ENCODE measurements at places on chromosomes 6 and 20. TPM values are rescaled to one million over a fixed set of nuclear protein-coding genes. Genes with fewer than 3 reads are reported as not detected.
A peak's percentile ranks its signal among the peaks of the same experiment; 100 is the strongest.

DNA sequence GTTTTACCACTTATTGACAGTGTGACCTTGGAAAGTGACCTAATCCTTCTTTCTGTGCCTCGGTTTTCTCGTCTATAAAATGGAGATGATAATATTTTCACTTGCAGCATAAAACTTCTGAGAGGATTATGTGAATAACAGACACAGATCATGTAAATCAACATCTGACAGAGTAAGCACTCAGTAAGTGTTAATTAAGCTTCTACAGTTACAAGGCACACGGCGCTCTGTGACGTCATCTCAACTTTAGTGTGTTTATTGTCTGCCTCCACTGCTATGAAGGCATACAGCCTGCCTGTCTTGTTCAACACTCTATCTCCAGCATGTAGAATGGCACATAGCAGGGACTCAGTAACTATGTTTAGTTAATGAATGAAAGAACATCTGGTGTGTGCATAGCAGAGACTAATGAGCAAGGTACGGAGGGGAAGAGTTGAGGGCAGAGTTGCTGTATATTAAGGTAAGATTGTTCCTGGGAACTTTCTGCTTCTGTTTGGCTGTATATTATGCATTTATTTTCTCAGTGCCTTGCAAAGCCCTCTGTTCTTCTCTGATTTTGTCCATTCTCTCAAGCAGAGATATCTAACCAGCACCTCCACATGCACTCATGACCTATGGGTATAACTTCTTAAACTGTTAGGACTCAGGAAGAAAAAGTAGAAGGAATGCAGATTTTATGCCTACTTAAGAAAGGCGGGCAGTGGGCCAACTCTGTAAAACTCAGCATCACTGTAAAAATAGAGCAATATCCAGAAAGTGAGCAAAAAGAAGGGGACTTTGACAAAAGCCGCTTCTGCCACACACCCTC, 66.4 kb upstream of the STMND1 start:
- DNase-seq: no peak
- no peak overlapping the region for H3K27ac ChIP-seq
- H3K4me1 ChIP-seq: no peaks in the 10 kb centered on the region
- no peaks in the 10 kb centered on the region for H3K36me3 ChIP-seq
- no peaks in the 10 kb centered on the region for H3K27me3 ChIP-seq

DNA sequence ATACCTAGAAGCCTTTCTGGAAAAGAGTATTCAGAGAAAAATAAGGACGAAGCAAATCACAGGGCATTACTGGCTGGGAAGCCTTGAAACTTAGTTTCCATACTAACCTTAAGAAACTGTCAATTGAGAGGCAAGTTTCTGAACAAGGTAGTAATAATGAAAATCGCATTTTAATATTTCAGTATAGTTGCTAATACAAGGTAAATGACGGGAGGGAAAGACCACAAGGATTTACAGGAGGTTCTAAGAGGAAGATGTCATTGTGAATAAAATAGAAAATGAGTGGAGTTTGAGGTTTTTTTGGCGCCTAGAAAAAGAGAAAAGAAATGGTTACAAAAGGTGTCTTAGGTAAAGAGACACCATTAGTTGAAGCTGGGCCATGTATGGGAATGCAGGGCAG, 53.9 kb upstream of the AIG1 start:
- no peaks in the 10 kb centered on the region for H3K4me1 ChIP-seq
- H3K36me3 ChIP-seq: no peaks in the 10 kb centered on the region
- H3K27me3 ChIP-seq: no peaks in the 10 kb centered on the region
- H3K4me3 ChIP-seq: no peak overlapping the region

Gene KIAA0408
- total RNA-seq: 4.1 TPM

- H3K27ac ChIP-seq: no peak overlapping the region
- H3K4me1 ChIP-seq: no peaks in the 10 kb centered on the region
- no peaks in the 10 kb centered on the region for H3K27me3 ChIP-seq
- no peak overlapping the region for H3K4me3 ChIP-seq
- no peak for DNase-seq
- no peaks in the 10 kb centered on the region for H3K36me3 ChIP-seq
Measured at GRCh38 chr6:139522511-139523220, 148.2 kb upstream of the CITED2 start.

Gene NOL4L
- total RNA-seq: 100.0 TPM

GRCh38 chr20:25073544-25073943, 8.4 kb downstream of the VSX1 start:
- H3K27ac ChIP-seq: no peak overlapping the region
- no peak overlapping the region for H3K4me3 ChIP-seq
- no peaks in the 10 kb centered on the region for H3K27me3 ChIP-seq
- no peaks in the 10 kb centered on the region for H3K4me1 ChIP-seq
- H3K36me3 ChIP-seq: no peaks in the 10 kb centered on the region
- DNase-seq: peak; percentile 64

DNA sequence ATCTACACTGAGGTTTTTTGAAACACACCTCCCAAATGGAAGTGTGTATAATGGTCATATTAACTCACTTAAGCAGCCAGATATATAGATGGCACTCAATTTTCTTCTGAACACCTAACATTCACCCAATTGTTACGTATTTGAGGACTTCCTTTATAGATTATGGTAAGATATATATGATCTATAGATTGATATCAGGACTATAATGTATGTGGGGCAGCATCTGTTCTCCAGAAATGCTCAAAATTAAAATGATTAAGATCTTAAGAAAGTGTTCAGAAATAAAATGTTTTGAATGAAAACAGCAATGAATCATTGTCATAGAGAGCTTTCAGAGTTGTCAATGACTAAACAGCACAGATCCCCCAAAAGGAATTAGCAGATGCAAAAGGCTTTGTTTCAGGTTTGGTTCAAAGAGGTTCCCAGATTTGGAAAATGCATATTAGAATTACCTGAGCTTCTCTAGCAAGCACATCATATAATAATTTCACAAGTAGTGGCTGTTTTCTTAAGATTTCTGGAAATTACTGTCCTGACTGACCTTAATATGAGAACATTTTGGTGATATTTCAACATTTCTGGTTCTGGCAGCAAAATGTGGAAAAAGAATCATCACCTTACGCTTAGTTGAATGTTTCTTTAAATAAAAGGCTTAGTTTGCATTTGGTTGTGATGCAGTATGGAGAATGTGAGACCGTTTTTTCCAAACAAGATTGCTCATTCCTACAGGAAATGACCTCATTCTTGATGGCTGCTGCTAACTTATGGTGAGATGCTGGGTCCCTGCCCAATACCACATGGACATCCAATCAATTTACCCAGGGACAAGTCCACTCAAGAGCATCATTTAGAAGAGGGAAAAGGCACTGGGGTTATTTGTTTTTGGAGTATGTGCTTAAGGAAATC, 31.5 kb downstream of the TRAF3IP2 start:
- DNase-seq: no peak
- H3K27me3 ChIP-seq: no peaks in the 10 kb centered on the region
- H3K27ac ChIP-seq: no peak overlapping the region
- H3K4me3 ChIP-seq: no peak overlapping the region
- H3K36me3 ChIP-seq: no peaks in the 10 kb centered on the region

DNA sequence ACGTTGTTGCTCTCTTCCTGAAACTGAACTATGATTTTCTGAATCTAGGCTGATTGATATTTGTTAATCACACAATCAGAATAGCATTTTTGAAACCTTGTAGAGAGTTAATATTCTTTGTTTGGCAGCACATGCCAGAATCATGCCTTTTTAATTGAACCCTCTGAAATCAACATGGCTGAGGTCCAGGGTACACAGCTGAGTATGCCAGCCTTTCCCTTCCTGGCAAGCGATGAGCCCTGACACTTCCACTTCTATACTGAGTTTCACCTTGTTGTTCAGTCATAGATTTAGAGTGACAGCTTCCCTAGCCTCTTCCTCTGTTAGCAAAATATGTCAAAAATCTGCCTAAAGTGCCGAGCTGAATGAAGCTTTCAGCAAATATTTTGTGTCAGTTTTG, 6.8 kb downstream of the HDDC2 start:
- no peak for DNase-seq
- H3K27me3 ChIP-seq: no peaks in the 10 kb centered on the region
- no peaks in the 10 kb centered on the region for H3K4me1 ChIP-seq
- H3K36me3 ChIP-seq: no peaks in the 10 kb centered on the region
- no peak overlapping the region for H3K4me3 ChIP-seq

- no peak overlapping the region for H3K27ac ChIP-seq
- no peaks in the 10 kb centered on the region for H3K27me3 ChIP-seq
- DNase-seq: no peak
Measured at GRCh38 chr6:3282476-3283236, 23.9 kb downstream of the PSMG4 start.

Gene OCSTAMP
- 0.56 TPM for total RNA-seq

GRCh38 chr20:59455402-59456341, 148.7 kb upstream of the PHACTR3 start:
- H3K4me1 ChIP-seq: peaks cover 18% of the 10 kb centered on the region
- peak; percentile 91 for DNase-seq
- no peak overlapping the region for H3K4me3 ChIP-seq
- peak overlapping the region; percentile 83 for H3K27ac ChIP-seq
- H3K27me3 ChIP-seq: no peaks in the 10 kb centered on the region

- DNase-seq: no peak
- H3K27me3 ChIP-seq: no peaks in the 10 kb centered on the region
- H3K4me1 ChIP-seq: no peaks in the 10 kb centered on the region
Measured at GRCh38 chr6:80197474-80197873, 91.0 kb downstream of the BCKDHB start.

DNA sequence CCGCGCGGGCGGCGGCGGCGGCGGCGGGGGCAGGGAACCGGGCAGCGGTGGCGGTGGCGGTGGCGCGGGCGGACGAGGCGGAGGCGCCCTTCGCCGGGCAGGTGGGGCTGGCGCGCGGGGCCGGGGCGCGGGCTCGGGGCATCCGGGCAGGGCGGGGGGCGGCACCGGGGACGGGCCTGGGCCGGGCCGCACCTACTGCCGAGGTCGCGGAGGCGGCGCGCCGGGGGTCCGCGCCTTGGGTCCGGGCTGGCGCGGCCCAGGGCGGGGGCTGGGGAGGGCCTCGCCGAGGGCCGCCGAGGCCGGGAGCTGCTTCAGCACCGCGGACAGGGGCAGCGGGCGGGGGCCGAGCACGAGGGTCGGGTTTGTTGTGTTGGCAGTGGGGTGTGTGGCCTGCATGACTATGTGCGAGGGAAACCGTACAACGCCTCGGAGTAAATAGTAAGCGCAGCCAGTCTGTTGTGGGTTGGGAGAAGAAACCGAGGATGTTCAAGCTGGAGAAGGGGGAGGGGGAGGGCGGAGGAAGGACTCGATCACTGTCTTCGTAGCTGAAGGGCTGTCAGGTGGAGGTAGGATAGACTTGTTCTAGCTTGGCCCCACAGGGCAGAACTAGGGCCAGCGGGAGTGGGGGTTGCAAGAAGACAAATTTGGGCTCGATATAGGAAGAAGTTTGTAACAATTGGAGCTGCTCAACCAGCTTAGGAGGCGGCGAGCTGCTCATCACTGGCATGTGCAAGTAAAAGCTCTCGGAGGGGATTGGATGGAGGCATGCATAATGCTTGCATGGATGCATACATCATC, 593 bp downstream of the MMP24 start:
- peak; percentile 52 for DNase-seq
- no peak overlapping the region for H3K4me3 ChIP-seq
- no peaks in the 10 kb centered on the region for H3K4me1 ChIP-seq
- no peaks in the 10 kb centered on the region for H3K36me3 ChIP-seq

Gene SLC12A5
- total RNA-seq: 9.2 TPM

GRCh38 chr20:61940976-61941720, 124.5 kb downstream of the TAF4 start:
- H3K27ac ChIP-seq: no peak overlapping the region
- no peak for DNase-seq
- H3K4me3 ChIP-seq: no peak overlapping the region
- H3K36me3 ChIP-seq: no peaks in the 10 kb centered on the region
- H3K4me1 ChIP-seq: no peaks in the 10 kb centered on the region
- H3K27me3 ChIP-seq: no peaks in the 10 kb centered on the region

Gene IDH3B
- 123 TPM for total RNA-seq

Gene EPPIN
- 222 TPM for total RNA-seq

GRCh38 chr20:3407040-3407770, at the start of gene DNAAF9:
DNAAF9 (minus strand) TSS chr20:3407669; CDS start chr20:3407557, 112 bp downstream.
- H3K27ac ChIP-seq: peak within 1 kb of the TSS; percentile 82
- no peaks in the 10 kb centered on the region for H3K36me3 ChIP-seq
- peak within 1 kb of the TSS; percentile 81 for H3K4me3 ChIP-seq
- H3K27me3 ChIP-seq: no peaks in the 10 kb centered on the region
- DNase-seq: peak; percentile 54

Gene PSMB1
- 181 TPM for total RNA-seq

Gene EDN3
- 5.2 TPM for total RNA-seq

DNA sequence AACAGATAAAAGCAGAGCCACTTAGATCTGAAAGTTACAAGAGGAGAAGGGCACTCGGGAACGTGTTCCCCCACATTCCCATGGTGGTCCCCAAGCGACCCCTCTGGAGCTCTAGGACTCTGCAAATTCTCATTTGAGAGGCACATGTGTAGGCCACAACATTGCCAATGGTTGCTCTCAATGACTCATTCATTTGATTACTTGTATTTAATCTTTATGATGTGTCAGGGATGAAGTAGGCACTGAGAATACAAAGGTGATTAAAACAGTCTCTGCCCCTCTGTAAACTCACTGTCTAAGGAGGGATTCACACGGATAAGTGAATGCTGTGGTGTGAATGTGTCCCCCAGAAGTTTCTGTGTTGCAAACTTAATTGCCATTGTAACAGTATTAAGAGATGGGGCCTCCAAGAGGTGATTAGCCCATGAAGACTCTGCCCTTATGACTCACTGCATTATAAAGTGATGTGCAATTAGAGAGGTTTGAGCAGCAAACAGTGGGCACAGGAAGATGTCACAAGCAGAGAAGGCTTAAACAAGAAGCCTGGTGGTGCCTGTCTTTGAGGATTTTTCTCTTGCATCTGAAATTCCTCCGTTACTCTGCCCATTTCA, 34.0 kb upstream of the TRAM2 start:
- no peaks in the 10 kb centered on the region for H3K4me1 ChIP-seq
- no peaks in the 10 kb centered on the region for H3K36me3 ChIP-seq
- H3K27me3 ChIP-seq: no peaks in the 10 kb centered on the region
- no peak for DNase-seq
- no peak overlapping the region for H3K27ac ChIP-seq
- no peak overlapping the region for H3K4me3 ChIP-seq

GRCh38 chr6:74756923-74757322, 448.9 kb downstream of the COL12A1 start:
- no peaks in the 10 kb centered on the region for H3K36me3 ChIP-seq
- no peak for DNase-seq
- no peaks in the 10 kb centered on the region for H3K27me3 ChIP-seq
- H3K4me1 ChIP-seq: no peaks in the 10 kb centered on the region
- H3K4me3 ChIP-seq: no peak overlapping the region

- no peak overlapping the region for H3K4me3 ChIP-seq
- no peaks in the 10 kb centered on the region for H3K4me1 ChIP-seq
- no peak overlapping the region for H3K27ac ChIP-seq
Measured at GRCh38 chr6:150993253-150993652, 127.8 kb downstream of the MTHFD1L start.

Gene ENPP3
- 2.8 TPM for total RNA-seq

DNA sequence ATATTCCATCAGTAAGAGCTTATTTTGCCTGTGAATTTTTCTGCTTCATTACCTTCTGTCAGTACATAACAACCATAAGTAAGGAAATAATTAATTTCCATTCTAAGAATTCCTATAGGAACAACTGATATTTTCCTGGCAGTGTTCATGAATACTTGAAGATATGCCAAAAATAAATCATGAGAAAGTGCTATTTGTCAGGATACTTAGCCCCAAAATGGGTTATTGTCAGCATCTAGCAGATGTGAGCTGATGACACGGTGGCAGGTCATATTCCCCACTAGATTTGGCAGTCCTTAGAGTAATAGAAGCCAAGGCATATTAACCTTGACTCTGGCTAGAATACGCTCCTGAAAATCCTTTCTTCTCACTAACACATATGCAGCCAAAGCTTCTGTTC, 43.2 kb upstream of the CRISP1 start:
- no peaks in the 10 kb centered on the region for H3K4me1 ChIP-seq
- no peaks in the 10 kb centered on the region for H3K27me3 ChIP-seq
- no peak for DNase-seq
- H3K27ac ChIP-seq: no peak overlapping the region
- no peak overlapping the region for H3K4me3 ChIP-seq

All from testis (tissue), 5 donors.